ENCODE measurements at places on chromosomes 16 and 17. TPM values are rescaled to one million over a fixed set of nuclear protein-coding genes. Genes with fewer than 3 reads are reported as not detected.

DNA sequence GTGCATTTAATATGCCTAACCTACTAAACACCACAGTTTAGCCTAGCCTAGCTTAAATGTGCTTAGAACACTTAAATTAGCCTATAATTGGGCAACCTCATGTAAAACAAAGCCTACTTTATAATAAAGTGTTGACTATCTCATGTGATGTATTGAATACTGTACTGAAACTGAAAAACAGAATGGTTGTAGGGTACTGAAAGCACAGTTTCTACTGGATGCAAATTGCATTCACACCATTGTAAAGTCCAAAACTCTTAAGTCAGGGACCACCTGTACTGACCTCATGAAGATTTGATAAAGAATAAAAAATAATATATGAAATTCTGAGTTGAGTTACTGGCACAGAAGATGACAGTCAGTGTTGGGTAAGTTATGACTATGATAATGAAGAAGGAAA is 625.4 kb upstream of the SOX9 start:
- no peak for ATAC-seq

The TMEM11 gene
- total RNA-seq: 28.5 TPM

The SYCE1L gene
- total RNA-seq: 2.6 TPM

The PMP22 gene
- total RNA-seq: not detected

The EPOP gene
- total RNA-seq: 39.1 TPM

DNA sequence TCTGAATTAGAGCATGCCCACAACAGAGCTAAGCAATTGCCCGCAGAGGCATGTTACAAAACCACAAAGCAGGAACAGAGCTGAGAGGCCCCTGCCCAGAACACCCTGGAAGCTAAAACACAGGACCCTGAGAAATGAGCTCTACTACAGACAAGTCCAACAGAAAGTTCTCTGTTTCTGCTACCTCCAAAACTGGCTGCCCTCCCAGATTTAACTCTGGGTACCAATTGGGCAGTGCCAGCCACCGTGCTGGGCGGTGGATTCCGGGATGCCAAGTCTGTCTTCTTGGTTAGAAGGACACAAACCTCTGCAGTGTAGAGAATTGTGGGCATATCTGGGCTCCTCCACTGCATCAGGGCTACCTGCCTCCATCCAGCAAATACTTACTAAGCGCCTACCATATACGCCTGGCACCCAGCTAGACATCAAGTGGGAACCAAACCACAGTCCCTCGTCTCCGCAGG is 1.0 kb downstream of the CMTM4 start:
- no peak for ATAC-seq

DNA sequence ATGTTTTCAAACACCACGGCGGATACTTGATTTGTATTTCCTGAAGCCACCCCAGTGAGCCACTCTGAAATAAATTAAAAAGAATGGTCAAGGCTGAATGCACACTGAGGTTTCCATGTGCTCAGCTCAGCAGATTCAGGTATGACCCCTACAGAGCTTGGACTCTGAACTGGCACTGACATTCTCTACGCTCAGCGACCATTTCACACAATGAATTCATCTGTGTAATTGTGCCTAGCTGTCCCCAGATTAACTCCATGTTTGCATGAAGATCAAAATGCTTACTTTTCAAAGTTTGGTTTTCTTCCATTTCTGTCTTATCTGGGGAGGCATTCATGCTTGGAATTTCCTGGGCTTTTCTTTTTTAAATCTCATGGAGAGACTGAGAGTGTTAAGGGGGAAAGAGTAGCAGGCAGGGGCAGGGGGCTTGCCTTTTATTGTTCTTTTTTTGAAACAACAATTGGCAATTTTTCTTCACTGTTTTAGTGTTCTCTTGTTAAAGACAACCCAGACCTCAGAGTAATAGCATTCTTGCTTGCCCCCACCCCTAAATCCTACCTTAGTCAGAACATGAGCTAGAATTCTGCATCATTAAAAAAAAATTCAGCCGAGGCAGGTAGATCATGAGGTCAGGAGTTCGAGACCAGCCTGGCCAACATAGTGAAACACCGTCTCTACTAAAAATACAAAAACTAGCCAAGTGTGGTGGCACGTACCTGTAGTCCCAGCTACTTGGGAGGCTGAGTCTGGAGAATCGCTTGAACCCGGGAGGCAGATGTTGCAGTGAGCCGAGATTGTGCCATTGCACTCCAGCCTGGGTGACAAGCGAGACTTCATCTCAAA is 85.5 kb upstream of the HNF1B start:
- ATAC-seq: no peak

GRCh38 chr17:65360961-65361552 is 200.4 kb downstream of the AXIN2 start:
- ATAC-seq: no peak

GRCh38 chr16:87960296-87960695 is 9.1 kb downstream of the BANP start:
- ATAC-seq: no peak

The CALB2 gene
- total RNA-seq: not detected

The WFDC1 gene
- total RNA-seq: not detected

DNA sequence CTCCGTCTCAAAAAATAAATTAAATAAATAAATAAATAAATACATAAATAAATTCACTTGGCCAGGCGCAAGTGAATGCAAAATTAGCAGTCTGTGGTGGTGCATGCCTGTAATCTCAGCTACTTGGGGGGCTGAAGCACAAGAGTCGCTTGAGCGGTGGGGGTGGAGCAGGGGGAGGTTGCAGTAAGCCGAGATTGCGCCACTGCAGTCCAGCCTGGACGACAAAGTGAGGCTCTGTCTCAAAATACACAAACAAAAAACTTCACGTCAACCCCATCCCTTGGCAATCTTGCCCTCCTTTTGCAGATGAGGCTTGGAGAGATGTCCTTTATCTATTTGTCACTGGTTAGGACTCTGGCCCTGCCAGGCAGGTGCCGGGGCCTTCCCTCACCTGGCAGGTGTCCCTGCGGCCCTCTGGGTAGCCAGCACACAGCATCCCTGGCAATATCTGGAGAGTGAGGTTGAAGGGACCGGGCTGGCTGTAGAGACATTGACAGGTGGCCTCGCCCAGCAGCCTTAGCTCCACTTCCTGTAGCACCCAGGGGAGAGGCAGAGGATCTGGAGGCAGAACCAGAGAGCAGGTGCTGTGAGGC is 4.4 kb downstream of the PRSS36 start:
- ATAC-seq: no peak

DNA sequence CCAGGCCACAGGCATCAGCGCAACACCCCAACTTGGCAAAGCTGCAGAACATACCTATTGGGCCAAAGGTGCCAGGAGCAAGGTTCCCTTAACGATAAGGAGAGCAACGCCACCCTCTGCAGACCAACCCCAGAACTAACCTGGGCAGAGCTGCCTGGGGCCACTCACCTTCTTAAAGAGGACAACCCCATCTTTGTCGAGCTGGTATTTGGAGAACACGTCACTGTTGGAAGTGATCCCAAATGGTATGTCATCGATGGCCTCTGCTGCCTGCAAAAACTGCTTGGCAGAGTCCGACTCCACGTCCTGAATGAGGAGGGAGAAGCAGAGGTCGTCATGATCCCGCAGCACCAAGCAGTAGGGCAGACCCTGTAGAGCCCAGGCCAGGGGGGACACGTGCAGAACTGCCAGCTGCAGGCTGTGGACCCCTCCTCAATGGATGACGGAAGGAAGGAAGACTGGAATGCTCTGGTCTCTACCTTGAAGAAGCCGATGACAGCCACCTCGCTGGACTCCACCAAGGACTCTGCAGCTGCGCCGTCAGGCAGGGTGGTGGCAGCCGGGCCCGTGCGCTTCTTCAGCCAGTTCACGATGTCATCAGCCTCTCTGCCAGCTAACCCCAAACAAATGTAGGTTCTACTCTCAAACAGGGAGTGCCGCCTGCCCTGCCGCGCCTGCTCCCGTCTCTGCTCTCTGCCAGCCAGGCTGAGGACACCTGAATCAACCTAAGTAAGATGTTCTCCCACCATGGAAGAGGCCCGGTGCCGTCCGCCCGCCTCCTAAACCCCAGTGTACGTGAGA is 5.2 kb downstream of the P4HB start:
- no peak for ATAC-seq

The TAC4 gene
- total RNA-seq: not detected

The NEUROD2 gene
- not detected for total RNA-seq

GRCh38 chr16:78742501-78743283 is 643.2 kb downstream of the WWOX start:
- ATAC-seq: peak; percentile 97

The ACE gene
- total RNA-seq: 0.61 TPM

- peak; percentile 73 for ATAC-seq
Measured at GRCh38 chr17:69607162-69607834, 192.8 kb downstream of the MAP2K6 start.

DNA sequence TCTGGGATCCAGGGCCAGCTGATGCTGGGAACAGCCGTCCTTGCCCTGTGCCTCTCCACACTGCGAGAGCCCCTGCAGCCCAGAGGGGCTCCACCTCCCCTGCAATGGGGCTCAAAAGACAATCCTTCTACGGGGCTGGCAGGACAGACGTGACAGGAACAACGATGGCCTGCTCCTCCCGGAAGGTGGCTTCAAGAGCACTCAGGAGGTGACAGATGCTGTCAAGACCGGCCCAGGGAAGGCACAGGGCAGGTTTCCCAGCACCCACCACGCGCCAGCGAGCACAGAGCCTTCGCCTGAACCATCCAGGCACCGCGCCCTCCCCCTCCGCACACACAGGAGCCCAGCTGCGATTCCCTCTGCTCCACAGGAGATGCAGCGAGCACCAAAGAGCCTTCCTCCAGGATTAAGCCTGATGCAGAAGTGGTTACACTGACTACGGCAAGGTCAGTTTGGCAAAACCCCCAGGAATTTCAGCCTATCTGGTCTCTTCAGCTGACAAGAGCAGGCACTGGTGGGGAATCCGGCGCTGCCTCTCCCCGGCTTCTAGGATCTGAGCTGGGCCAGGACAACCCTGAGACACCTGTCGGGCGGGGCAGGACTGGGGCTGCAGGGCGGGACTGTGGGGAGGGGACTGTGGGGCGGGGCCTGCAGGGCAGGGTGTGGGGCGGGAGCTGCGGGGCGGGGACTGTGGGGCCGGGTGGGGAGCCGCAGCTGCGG is 103.4 kb downstream of the ZNF778 start:
- ATAC-seq: no peak

DNA sequence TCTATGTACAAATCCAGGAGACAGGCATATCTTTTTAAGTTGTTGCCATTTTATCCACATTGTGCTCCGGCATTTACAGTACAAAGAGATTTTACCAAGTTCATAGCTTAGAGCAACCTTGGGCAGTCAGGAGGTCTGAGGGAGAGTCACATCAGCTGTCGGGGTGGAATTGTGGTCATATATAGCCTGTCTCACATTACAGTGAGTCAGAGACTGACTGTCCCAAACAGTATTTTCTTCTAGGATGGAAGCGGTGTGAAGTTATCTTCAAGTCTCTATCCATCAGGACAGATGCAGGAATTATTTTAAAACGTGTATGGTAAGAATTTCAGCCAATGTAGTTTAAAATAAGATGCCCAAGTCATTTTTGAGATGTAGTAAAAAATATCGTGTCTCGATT is 53.0 kb downstream of the GPRC5B start:
- no peak for ATAC-seq

DNA sequence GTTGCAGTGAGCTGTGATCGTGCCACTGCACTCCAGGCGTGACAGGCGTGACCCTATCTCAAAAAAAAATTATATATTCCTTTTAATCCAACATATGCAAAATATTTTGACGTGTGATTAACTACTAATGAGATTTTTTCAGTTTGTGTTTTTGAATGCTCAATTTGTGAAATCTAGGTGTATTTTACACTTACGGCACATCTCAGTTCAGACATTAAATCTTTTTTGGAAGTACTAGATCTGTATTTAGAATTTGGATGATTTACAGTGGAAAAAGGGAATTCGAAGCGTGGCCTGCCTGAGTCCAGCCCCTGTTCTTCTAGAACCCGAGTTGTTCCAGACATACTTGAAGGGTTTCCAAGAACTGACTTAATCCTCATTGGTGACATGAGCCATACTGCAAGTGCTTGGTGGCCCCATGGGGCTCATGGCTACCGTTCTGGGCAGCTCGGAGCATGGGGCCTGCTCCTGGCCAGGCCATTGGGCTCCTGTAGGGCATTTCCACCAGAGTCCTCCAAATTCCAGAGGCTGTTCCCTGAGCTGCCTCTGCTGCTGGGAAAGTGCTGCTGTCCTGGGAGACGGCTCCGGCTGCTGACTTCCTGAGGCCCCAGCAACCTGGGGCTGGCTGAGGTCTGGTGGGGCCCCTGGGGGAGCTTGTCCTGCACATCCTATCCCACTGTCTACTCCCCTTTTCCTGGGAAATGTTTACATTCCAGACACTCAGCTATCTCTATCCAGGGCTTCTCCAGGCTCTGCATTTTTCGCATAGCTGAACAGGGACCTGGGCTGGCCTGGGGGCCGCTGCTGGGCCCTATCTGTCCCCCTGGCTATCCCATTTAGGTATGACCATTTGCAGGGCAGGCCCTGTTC is 27.2 kb downstream of the LLGL2 start:
- no peak for ATAC-seq

DNA sequence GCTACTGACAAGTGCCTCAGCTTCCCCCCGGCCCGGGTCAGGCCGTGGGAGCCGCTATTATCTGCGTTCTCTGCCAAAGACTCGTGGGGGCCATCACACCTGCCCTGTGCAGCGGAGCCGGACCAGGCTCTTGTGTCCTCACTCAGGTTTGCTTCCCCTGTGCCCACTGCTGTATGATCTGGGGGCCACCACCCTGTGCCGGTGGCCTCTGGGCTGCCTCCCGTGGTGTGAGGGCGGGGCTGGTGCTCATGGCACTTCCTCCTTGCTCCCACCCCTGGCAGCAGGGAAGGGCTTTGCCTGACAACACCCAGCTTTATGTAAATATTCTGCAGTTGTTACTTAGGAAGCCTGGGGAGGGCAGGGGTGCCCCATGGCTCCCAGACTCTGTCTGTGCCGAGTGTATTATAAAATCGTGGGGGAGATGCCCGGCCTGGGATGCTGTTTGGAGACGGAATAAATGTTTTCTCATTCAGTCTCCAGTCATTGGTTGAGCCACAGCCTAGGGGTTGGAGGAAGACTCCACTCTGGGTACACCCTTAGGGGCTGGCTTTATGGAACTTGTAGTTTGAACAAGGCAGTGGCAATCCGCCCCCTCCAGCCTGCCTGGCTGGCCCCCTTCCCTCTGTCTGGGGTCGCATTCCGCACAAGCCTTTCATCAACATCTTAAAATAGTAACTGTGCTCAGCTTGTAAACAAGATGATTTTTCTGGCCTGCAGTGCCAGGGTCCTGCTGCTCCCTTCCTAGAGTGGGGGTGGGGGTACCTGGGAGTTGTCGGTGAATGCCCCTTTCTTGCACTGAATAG is 4.1 kb downstream of the SYNGR2 start:
- ATAC-seq: no peak

DNA sequence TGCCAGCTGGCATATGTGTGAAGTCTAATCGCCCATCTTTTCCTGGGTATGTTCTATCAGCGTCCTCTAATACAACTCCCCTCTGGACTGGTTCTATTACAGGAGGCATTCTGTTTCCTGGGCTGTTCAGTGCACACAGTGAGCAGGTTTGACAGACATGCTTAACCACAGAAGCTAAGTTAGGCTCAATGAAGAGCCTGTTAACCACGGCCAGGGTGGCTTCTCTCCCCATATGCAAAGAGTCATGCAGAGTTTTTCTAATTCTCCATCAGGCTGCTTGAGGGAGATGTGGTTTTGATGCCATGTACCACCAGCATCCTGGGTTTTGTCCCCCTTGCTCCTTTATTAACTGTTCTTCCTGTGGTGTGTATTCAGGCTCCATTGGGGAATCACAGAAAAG is 57.2 kb upstream of the ALOX12 start:
- ATAC-seq: no peak

The CLDN6 gene
- not detected for total RNA-seq
